ENCODE measurements at places on chromosomes 12 and 14.
A peak's percentile ranks its signal among the peaks of the same experiment; 100 is the strongest.

DNA sequence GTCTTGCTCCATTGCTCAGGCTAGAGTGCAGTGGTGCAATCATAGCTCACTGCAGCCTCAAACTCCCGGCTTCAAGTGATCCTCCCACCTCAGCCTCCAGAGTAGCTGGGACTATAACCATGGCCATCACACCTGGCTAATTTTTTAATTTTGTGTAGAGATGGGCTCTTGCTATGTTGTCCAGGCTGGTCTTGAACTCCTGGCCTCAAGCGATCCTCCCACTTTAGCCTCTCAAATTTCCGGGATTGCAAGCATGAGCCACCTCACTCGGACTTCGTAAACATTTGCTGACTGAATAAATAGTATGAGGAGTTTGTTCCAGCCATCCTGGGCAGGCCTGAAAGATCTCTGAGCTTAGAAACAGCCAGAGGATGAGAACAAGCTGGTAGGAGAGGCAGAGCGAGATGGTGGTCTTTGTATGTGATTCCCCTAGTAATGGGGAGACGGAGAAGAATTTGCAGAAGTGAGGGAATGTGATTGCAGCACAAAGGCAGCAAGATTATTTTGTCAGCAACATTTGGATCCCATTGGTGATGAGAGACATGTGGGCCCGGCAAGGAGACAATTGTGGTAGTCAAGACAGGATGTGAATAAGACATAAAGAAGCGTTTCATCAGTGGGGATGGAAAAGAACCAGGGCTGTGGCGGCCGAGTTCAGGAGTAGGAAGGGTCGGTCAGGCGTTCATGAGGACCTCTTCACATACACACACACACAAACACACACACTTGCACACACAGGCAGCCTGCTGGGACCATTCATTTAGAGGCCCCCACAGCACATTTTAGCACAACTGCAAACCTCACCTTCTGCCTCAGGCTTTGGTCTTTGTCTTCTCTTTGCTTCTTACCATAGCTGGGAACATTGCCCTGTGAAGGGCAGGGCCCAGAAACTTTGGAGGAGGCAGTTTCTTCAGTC lies 155.5 kb downstream of the ZFP36L1 start:
- no peak for DNase-seq

DNA sequence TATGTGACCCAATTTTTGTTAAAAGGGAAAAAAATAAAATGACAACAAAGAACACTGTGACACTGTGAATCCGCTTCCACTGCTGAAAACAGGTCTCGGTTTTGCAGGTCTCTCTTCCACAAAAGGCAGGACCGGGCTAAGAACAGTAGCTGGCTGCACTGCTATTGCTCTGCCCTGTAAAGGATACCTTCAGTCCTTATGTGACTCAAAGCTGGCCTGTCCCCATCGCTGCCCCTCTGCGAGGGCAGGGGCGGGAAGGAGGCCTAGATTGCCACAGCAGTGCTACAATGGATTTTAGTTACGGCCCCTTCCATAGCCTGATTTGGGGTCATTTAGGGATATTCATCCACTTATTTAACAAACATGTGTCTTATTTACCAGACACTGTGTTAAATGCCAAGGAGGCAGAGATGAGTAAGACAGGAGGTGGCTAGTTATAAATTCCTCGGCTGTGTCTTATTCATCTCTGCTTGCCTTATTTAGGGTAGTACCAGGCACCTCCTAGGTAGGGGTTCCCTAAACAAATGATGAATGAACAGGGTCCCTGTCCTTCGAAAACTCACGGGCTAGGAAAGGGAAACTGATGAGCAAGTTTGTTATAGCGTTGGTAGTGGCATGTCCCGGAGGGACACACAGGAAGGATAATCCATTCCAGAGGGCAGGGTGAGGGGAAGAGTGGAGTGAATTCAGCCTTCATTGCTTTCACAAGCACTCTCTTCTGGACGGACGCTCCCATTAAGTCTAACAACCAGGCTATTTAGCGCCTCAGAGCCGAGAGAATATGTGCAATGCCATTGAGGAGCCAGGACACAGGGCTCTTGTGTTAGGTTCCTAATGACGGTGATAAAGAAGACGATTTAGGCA lies 73.3 kb downstream of the EID3 start:
- DNase-seq: no peak

GRCh38 chr14:101961746-101962502 lies 2.4 kb upstream of the DYNC1H1 start:
- no peak for DNase-seq

DNA sequence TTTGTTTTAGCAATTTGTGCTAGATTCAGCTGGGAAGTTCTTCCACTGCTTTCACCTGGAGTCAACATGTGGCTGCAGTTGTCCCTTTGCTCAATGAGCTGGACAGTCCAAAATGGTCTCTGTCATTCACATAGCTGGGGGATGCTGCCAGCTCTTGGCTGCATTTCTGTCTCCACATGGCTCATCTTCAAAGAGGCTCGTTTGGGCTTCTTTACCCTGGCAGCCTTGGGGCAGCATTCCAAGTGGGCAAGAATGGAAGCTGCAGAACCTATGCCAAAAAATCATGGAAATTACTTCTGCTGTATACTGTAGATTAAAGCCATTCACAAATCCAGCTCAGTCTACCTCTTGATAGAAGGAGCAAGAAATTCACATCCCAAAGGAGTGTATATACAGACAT lies 199.1 kb downstream of the SLC5A8 start:
- DNase-seq: no peak

- DNase-seq: no peak
These were observed 13.9 kb upstream of the C12orf76 start for GRCh38 chr12:110062241-110062640.

GRCh38 chr12:23585156-23585781 lies 364.2 kb downstream of the SOX5 start:
- no peak for DNase-seq

GRCh38 chr14:75428230-75429104 lies 645 bp downstream of the JDP2 start:
- DNase-seq: no peak

- no peak for DNase-seq
These were observed 123.5 kb upstream of the ATF1 start for GRCh38 chr12:50640321-50640939.

- DNase-seq: no peak
These were observed 16.1 kb upstream of the LYZ start for GRCh38 chr12:69331909-69332684.

GRCh38 chr14:104154246-104154645 lies 15.9 kb downstream of the KIF26A start:
- DNase-seq: no peak

GRCh38 chr12:119807380-119807779 lies 69.7 kb downstream of the CIT start:
- DNase-seq: no peak

GRCh38 chr14:59360923-59361794 lies 104.0 kb downstream of the GPR135 start:
- peak; percentile 38 for DNase-seq

GRCh38 chr12:23555825-23556207 lies 393.7 kb downstream of the SOX5 start:
- no peak for DNase-seq

DNA sequence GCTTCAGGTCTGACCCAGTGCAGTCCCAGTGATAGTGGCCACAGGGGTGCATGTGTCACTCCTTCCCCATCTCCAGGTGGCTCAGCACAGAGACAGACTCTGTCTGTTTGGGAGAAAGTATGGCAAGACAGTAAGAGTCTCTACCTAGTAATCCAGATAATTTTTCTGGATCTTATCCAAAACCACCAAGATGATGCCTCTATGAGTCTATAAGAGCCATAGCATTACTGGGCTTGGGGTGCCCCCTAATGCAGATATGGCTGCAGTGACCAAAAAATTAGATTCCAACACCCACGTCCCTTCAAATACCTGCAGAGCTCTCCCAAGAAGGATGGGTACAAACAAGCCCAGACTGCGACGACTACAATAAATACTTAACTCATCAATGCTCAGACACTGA lies 123.8 kb downstream of the GRIP1 start:
- DNase-seq: no peak

DNA sequence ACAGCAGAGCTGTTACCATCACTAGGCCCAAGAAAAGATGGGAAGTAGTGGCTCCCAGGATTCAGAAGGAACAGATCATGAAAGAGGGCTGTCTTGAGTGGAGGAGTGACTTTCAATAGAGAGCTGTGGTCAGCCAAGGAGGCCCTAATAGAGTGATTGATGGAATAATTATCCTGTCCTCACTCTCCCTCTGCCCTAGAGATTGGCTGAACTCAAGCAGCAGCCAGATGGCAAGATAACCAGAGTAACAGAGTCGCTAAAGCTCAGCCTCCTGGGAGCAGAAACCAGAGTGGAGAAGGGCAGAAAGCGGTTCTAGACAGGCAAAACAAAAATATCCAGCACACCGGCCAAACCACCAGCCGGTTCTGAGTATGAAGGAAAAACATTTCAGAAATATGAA lies 23.1 kb downstream of the GMFB start:
- DNase-seq: no peak

GRCh38 chr14:35042632-35043031 lies 3.4 kb upstream of the FAM177A1 start:
- no peak for DNase-seq

GRCh38 chr12:65825183-65825506 lies 862 bp downstream of the HMGA2 start:
- no peak for DNase-seq

DNA sequence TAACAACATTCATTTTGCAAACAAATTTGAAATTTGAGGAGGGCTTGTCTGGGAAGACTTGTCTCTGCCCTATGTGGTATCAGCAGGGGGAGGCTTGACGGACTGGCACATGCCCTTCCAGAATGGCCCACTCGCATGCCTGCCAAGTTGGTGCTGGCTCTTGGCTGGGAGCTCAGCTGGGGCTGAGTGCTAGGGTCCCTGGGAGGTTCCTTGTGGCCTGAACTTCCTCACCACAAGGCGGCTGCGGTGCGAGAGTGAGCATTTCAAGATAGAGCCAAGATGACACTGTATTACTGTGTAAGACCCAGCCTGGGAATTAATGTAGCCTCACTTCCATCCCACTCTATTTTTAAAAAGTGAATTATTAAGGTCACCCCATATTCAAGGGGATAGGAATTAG lies 271.6 kb upstream of the PLEKHG7 start:
- DNase-seq: no peak

GRCh38 chr12:65911321-65911720 lies 87.0 kb downstream of the HMGA2 start:
- no peak for DNase-seq

DNA sequence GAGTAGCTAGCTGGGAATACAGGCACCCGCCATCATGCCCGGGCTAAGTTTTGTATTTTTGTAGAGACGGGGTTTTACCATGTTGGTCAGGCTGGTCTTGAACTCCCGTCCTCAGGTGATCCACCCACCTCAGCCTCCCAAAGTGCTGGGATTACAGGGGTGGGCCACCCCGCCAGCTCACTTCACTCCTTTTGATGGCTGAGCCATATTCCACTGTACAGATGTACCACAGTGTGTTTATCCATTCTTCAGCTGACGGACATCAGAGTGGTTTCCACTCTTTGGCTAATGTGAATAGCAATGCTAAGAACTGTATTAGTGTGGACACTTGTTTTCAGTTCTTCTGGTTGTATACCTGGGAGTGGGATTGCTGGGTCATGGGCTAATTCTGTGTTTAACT lies 29.5 kb downstream of the SNRNP35 start:
- no peak for DNase-seq

DNA sequence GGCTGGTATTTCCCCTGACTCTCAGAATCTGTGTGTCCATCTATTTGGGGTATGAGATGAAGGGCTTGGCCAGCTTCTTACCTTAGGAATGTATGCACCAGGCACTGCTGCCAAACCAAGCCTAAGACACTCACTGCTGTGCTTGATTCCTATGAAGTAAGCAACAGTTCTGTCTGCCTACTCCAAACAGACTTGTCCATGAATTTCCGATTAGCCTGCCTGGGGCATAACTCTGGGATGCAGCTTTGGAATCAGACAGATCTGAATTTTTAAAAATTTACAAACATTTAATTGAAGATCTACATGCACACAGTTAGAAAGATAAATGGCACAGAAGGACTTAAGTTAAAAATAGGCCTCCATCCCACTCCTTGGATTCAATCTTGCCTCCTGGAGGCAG lies 59.5 kb upstream of the JDP2 start:
- no peak for DNase-seq

DNA sequence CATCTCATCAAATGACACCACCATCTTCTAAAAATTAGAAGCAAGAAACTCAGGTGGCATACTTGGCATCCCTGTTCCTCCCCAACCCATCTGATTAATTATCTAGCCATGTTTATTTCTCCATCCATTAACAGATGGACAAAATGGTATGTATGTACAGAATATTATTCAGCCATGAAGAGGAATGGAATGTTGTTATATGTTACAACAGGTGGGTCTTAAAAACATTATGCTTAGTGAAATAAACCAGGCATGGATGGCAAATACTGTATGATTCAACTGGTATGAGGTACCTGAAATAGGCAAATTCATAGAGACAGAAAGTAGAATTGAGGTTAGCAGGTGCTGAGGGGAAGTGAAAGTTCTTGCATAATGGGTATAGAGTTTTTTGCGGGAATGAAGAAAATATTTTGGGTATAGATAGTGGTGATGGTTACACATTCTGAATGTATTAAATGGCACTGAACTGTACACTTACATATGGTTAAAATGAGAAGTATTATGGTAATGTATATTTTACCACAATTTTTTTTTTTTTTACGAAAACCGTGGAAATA lies 17.5 kb downstream of the YY1 start:
- no peak for DNase-seq

GRCh38 chr12:132282950-132283771 lies 46.2 kb downstream of the GALNT9 start:
- no peak for DNase-seq

DNA sequence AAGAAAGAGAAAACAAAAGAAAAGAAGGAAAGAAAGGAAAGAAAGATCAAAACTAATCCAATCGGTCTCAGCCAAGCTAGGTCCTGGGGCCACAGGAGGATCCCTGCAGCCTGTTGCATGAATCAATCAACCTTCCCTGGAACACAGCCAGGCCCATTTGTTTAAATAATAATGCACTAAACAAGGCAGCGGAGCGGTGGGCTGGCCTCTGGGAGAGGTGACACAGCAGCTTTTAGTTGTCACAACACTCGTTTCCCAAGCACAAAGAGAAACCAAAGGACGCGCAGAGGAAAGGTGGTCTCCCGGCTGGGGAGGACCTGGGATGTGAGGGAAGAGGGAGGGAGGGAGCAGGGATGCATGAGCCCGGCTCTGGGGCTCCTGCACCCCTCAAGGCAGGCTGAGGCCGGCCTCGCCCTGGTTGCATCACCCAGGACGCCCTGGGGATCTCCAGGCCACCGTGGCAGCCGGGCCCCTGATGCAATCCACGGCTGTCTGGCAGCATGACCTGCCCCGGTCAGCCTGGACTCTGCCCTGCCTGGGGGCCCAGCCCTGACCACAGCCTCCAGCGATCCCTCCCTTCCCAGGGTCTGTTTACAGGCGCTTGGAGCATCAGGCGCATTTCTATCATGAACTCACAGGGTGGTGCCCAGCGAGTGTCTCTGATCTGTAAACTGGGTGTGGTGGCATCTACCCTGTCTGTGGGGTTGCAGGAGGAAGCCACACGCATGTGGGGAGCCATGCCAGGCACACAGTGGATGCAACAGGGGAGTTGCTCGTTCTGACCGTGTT lies 32.5 kb downstream of the MMP17 start:
- DNase-seq: no peak

GRCh38 chr14:105074601-105075053 lies 9.4 kb upstream of the GPR132 start:
- no peak for DNase-seq

All from AG04450 (cell line).